ENCODE measurements at places on chromosomes 11 and 22.

GRCh38 chr22:38415561-38416321 is 39.3 kb downstream of the KCNJ4 start:
- DNase-seq, result no peak

GRCh38 chr22:12697441-12697840 is 2830.6 kb upstream of the OR11H1 start:
- no peak for DNase-seq

- DNase-seq, result no peak
Observed at GRCh38 chr11:69920345-69921127, 101.3 kb upstream of the FGF3 start.

DNA sequence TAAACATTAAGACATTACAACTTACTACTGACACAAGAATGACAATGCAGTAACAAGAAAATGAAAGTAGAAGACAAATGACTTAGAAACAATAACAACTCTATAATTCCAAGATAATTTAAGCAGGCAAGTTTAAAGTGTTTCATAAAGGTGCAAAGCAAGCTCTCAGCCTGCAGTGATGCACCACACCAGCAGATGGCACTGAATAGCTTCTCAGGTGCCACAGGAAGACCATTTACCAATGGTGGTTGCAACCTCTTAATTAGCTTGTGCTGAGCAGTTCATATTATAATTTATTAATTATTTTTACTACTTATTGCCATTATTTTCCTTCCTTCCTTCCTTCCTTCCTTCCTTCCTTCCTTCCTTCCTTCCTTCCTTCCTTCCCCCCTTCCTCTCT is 60.6 kb downstream of the NXPE2 start:
- DNase-seq, result no peak

GRCh38 chr11:67644042-67644441 is 4.5 kb upstream of the TBX10 start:
- no peak for DNase-seq

DNA sequence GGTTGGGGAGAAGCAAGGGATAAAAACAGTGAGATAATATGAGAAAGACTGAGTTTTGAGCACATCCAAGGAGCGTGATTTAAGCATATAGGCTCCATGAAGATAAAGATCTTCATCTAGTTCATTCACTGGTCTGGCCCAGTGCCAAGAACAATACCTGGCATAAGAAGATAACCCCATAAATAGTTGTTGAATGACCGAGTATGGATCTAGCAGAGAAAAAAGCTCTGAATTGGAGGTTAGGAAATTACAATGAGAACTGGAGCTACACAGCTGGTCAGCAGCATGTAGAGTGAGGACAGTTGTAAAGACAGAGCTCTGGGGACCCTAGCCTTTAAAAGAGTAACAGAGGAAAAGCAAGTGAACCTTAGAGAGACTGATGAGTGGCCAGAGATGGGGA is 33.0 kb upstream of the PAK1 start:
- no peak for DNase-seq

DNA sequence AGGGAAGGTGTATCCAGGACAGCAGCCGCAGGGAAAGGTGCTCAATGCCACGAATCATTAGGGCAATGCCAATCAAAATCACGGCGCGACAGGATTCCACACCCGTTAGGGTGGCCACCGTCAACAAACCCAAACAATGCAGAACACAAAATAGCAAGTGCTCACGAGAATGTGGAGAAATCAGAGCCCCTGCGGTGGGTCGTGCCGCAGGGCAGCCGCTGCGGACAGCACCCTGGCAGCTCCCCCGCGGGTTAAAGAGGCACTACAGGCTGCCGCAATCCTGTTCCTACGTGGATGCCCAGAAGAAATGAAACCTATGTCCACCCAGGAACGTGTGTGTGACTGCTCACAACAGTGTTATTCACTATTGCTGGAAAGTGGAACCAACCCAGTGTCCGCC is 17.1 kb upstream of the TH start:
- no peak for DNase-seq

GRCh38 chr11:129265125-129265788 is 73.1 kb upstream of the ARHGAP32 start:
- DNase-seq, result no peak

- no peak for DNase-seq
Observed at GRCh38 chr11:117998664-117999353, 12.6 kb downstream of the IL10RA start.

GRCh38 chr11:959608-960007 is 33.9 kb downstream of the AP2A2 start:
- DNase-seq, result no peak

GRCh38 chr11:116427337-116427902 is 345.4 kb downstream of the BUD13 start:
- DNase-seq, result no peak
